ENCODE measurements at places on chromosomes 16 and 17.
A peak's percentile ranks its signal among the peaks of the same experiment; 100 is the strongest.

GRCh38 chr16:77165006-77165405, 26.0 kb upstream of the MON1B start:
- no peak for DNase-seq

DNA sequence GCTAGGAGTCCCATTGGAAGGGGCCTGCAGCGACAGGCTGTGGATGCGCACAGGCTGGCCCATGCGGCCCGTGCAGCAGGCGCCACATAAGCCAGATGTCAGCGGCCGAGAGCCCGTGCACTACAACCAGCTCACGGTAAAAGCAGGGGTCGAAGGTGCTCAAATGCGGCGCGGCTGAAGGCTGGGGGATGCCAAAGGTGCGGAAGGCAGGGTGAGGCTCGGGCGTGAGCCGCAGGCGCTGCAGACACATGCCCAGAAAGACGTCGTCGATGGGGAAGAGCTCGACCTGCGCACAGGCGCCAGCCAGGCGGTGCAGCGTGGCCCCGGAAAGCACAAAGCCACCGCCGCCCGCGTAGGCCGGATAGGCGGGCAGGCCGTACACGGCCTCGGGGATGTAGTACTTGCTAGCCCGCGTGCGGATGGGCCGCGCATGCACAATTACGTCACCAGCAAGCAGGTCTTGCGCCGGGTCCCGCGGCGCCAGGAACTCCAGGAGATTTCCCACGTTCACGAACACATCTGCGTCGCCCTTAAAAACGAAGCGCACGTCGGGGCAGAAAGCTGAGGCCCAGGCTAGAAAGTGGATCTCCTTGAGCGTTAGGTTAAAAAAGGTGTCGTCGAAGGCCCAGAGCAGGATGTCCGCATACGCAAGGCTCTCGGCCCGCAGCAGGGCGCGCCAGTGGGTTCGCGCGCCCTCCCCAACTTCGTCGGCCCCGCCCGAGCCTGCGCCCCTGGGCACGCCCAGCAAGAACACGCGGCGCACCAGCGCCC, 1.3 kb downstream of the B3GNT9 start:
- no peak for DNase-seq

GRCh38 chr16:4115949-4116318, 308 bp downstream of the ADCY9 start:
- DNase-seq, result no peak

DNA sequence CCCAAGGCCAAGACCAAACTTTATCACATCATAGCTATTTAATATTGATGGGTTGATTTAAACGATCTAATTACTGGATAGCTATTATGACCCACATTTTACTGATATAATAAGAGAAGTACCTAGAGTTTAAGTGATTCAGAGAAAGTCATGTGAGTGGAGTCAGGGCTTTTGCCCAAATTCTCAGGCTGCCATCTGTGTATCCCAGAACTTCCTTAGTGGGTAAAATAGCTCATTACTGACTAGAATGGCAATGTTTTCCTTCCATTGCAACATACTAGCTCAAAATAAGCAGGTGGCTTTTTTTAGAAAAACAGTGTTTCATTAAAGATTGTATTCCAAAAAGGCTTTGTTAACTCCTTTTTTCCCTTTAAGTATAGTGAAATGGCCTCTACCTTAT, 113.9 kb upstream of the MAF start:
- DNase-seq, result no peak

- DNase-seq, result no peak
These were observed at the start of gene SKAP1 for GRCh38 chr17:48429638-48430586. Gene SKAP1, minus strand, starts transcription at chr17:48430214.

DNA sequence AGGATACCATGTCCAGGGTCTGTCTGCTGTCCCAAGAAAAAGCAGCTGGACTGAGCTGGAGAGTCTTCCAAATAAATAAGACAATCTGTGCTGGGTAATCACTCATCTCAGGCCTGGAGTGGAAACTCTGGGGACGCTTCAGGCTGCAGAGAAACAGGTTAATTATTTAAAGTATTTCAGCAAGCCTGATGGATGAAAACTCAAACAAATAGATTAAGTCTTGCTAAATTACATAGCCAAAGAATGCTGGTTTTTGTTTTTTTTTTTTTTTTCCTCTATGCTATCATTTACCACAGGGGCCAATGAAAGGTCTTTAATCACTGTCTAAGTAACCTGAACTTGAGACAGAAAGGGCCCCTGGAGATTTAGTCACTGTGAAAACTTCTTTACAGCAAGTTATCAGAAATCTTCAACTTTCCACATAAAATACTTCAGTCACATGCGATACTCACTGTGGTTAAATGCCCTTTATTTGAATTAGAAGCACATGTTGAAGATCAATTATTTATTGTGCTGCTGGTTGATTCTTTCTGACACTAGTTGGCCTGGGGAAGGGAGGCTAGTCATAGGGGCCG, 31.0 kb upstream of the KCNJ2 start:
- DNase-seq, result peak; percentile 78

DNA sequence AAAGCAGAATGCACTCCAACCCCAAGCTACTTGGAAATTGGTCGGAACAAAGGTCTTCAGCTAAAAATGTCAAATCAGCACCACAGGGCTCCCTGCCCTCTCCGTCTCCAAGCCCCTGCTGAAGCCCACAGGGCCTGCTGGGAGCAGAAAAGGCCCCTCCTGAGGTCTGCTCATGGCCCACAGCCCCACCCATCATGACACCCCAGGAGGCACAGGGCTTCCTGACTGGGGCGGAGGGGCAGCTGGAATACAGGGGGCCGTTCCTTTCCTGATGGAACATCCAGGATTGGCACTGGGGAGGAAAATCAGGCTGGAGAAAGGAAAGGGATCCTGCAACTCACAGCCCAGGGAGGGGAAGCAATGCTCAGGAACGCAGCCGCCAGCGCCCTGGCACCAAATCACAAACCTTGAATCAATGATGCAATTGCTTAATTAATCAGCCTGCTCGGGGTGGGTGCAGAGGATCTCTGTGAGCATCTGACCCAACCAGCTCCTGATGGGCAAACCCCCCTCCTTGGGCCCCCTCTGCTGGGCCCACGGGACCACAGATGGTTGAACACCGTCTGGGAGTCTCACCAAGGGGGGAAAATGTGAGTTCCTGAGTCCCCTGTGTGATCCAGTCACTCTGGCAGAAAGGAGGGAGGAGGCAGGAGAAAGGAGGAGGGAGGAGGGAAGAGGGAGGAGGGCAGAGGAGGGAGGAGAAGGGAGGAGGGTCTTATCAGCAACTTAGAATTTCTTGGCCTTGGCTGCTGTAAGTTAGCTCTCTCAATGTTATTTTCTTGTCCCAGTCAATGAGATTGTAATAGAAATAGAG, 155.5 kb downstream of the ZNF423 start:
- DNase-seq, result no peak

DNA sequence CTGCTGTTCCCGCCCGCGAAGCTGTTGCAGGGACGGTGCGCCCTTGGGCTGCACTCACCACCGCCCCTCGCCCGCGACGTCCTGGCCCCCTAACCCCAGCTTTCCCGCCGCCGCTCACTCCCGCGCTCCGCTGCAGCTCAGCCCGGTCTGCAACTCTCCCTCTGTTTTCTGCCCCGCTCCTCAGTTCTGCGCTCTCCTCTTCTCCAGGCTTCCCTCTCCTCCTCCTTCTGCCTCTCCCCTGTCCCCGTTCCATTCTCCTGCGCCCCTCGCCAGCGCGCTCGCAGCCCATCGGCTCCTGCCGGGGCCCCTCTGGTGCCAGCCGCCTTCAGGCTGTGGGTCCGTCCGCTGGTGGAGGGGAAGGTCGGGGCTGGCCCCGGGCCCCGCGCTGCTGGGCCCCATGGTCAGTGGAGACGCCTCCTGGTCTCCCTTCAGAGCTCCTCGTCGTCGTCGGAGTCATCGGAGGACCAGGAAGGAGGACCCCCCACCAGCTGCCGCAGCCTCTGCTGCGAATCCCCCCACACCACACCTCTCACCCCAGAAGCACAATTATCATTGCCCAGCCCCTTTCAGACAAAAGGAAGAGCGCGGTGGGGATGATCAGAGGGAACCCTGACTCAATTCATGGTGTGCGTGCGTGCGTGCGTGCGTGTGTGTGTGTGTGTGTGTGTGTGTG, 223.2 kb upstream of the FOXF1 start:
- no peak for DNase-seq

DNA sequence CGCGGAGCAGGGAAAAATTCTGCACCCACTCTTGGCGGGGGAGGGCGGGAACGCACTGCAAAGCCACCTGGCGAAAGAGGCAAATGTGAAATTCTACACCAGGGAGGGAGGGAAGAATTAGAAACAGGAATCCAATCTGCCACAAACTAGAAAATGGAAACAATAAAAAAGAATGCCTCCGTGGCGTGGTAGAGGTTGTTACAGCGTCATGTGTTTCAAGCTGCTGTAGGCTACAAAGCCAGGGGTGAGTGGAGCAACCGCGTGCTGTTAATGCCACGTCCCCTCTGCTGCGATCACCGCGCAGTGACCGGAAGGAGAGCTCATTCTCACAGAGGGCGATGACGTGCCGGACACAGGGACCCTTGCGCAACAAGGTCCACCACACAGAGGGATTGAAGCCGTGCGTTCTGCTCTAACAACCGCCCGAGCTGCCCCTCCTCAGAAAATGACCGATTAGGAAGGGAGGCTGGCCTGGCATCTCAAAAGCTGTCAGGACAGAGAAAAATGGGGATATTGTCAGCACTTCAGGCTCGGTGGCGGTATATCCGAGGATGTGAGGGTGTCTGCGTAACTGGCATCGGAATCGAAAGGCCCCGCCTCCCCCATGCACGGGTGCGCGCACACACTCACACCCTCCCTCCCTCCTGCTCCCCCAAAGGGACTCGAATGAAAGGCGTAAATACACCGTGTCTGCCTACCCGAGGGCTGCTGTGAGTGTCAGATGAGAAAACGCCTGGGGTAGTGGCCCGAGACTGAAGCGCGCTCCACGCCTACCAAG, 70.8 kb upstream of the TNRC6C start:
- peak; percentile 77 for DNase-seq

DNA sequence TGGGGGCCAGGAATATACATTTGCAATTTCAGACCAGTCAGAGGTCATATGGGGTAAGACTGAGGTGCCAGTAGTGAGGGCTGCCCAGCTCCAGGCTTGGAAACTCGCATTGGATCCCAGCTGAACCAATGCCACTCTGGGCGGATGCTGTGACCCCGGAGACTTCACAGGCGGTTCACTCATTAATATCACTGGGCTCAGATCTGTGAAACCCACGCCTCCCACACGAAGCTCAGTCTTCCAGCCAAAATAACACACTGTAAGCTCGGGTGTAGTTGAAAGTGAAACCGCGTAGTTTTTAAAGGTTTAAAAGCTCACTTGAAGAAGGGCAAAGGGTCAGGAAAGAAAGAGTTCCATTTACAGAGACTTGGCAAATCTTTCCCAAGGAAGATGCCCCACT, 254.8 kb downstream of the FOXL1 start:
- no peak for DNase-seq

- DNase-seq, result no peak
These were observed 14.7 kb downstream of the STXBP4 start for GRCh38 chr17:54983260-54983659.

DNA sequence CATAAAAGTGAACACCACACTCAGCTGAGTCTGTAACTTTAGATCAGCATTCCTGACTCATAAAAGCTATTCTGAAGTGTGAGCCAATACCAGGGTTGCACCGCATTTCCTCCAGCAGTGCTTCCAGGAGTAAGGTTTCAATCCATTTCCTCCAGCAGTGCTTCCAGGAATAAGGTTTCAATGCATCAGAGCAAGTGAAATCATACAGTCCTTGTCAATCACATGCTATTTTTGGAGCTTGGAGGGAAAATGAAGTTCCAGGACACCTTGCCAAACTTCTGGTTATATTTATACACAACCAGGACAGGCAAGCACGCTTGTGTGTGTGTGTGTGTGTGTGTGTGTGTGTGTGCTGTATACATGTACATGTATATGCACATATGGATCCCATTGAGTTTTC, 327.6 kb downstream of the GRIN2A start:
- peak; percentile 37 for DNase-seq

GRCh38 chr16:80612461-80613017, 71.7 kb downstream of the DYNLRB2 start:
- no peak for DNase-seq

DNA sequence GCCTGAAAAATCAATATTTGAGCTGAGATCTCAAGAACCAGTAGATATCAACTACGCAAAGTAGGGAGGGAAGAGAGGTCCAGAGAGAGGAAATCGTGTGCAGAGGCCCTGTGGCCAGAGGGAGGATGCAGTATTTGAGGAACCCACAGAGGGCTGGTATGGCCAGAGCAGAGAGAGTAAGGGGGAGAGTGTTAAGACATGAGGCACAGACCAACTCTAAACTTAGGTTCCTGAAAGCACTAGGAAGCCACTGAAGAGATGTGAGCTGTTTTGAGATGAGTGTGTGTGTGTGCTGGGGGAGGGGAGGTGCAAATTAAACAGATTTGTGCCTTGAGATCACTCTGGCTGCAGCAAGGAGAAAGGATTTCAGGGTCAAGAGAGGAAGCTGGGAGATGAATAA, 10.9 kb downstream of the SLC13A2 start:
- no peak for DNase-seq

DNA sequence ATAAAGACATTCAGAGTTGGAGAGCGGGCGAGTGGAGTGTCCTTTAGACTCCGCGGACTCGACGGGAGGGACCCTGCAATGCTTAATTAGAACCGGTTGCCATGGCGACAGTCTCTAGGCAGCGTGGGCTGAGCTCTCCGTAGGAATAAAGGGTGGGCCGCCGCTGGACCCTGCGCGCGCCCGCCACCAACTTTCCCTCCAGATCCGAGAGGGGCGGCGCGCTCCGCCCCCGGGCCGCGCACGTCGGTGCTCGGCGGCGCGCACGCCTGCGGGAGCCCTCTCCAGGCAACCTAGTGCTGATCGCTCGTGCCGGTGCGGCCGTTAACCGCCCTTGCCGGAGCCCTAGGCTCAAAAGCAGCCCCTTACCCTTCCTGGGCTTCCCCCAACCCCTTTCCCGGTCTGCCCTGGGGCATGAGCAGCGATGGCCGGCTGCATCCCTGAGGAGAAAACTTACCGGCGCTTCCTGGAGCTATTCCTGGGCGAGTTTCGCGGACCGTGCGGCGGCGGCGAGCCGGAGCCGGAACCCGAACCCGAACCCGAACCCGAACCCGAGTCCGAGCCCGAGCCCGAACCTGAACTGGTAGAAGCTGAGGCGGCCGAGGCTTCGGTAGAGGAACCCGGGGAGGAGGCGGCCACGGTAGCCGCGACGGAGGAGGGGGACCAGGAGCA, at the start of gene PPM1E:
TSS of gene PPM1E (plus strand) at position 278 of the 669 bp plus-strand sequence.
- DNase-seq, result peak; percentile 12

GRCh38 chr17:79164913-79165695, 90.5 kb downstream of the ENGASE start:
- no peak for DNase-seq
